ENCODE measurements at places on chromosomes 2 and 18.

DNA sequence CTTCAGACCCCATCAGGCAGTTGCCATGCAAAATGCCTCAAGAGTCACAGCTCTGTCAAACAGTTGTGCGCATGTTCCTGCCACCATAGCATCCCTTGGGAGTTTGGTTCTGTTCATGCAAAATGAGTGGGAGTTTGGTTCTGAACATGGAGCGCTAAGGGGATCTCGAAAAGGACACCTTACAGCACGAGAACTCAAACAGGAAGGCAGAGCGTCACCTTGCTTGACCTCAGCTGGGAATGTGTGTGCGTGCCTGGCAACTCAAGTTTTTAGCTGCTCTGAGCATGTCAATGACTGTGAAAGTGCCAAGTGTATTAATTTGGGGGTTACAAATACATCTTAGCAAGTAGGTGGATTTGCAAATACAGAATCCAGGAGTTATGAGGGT is 16.6 kb downstream of the MALL start:
- DNase-seq = no peak

- DNase-seq = no peak
These were observed 296.1 kb downstream of the RND3 start for GRCh38 chr2:150191349-150191748.

GRCh38 chr18:23229472-23229871 is 94.2 kb downstream of the CABLES1 start:
- no peak for DNase-seq

- DNase-seq = no peak
These were observed 568.5 kb downstream of the TSN start for GRCh38 chr2:122323927-122324326.

- DNase-seq = no peak
These were observed 42.6 kb downstream of the CMPK2 start for GRCh38 chr2:6823111-6823510.

DNA sequence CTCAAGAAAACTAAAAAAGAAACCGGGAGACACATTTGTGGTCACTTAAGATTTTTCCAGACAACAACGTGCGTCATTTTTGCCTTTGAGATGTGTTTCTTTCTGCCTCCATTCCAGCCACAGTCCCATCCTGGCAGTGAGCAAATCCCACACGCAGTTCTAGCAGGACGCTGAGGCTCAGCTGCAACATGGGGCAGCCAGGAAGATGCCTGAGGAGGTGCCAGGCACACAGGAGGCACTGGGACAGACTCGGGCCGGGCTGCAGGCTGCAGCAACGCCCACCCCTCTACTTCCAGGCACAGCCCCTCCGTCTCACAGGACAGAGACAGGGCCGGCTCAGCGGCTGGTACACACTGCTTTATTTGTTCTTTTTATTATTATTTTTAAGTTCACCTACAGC is 13.1 kb downstream of the KLF11 start:
- DNase-seq = no peak

DNA sequence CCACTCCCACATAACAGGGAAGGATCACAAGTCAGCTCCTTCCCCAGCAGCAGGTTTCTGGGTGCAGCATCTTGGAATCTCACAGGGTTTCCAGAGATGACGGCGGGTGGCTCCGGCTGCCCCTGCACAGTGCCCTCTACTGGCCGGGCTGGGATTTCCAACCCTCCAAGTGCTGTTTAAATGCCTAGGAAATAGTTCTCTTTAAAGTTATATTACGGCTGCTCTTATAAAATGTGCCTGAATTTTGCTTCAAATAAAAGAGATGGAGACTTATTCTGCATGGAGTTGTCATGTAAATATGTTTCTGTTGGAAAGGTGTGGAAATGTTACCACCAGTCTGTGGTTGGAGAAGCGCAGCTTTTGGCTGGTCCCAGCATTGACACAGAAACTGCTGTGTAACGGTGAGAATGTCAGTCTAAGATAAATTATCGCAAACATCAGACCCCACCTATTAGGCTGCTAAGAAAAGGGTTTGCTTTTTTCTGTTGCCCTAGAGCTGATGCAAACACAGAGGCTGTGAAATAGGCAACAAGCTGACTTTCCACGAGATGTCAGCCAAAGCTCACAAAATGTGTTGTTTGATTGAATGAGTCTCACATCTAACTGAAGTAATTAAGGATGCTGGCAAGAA is 3.3 kb upstream of the HJURP start:
- no peak for DNase-seq

GRCh38 chr2:100407073-100407472 is 10.4 kb downstream of the CHST10 start:
- no peak for DNase-seq

GRCh38 chr2:157868993-157869392 is 7.1 kb downstream of the ACVR1 start:
- no peak for DNase-seq

GRCh38 chr2:102801858-102802699 is 40.2 kb downstream of the TMEM182 start:
- no peak for DNase-seq

DNA sequence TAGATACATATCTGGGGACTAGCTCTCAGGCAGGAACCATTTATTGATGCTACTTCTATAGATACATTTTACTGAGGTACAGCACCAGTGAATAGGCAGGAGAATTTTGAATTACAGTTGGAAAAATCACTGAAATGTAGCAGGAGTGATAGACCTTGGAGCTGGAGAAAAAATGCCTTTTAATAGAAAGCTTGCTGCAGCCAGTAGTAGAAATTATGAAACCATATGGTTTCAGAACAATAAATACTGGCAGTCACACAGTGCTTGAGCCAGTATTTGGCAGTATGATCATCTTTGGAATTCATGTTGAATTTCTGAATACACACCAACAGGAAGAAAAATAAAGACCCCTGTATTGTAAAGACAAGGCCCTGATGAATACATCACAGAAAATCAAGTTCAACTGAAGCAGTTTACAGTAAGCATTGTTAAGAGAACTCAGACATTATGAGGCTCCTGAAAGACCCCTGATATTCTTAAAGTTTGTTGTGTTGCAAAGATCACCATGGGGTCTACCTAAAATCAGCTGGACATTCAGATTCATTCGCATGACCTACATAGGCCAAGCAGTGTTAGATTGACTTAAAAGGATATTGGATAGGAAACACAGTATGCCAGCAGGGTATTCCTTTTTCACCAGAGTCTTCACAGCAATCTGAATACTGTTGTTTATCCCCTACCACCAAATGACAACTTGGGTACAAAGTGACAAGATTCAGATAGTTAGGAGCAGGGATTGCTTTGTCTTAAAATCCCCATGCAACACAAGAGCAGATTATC is 139.0 kb downstream of the EHBP1 start:
- no peak for DNase-seq

DNA sequence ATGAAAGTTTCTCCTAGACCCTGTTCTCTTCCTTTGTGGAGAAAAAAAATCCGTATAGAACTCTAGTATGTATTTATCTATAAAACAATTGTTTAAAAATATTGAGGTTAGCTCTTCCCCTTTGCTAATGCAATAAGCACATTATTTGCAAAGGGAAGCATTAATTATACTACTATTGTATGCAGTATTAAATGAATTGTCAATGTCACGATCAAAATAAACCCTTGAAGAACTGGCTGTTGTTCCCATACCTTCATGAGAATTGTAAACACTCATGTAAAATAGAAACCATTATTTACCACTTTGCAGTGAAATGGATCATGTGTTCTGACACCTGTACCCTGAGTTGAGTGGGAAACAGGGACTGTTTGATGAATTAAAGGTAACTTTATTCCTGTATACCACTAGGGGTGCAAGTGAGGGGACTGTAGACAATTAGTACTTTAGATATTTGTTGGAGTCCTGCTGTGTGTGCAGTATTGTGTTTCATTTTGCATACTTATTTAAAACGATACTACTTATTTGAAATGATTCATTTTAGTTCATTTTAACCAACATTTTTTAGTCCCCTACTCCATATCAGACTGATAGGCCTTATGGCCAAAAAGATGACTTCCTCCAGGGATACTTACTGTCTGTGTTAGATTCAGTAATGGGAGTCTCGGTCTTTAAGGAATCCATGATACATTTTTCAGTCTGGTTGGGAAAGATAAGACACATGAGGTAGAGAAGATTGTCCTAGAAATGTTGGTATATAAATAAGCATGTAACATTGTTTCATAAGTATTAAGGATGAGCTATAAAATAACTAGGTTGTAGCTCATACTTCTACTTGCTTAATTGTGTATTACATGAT is 7.9 kb downstream of the PKP4 start:
- DNase-seq = no peak

DNA sequence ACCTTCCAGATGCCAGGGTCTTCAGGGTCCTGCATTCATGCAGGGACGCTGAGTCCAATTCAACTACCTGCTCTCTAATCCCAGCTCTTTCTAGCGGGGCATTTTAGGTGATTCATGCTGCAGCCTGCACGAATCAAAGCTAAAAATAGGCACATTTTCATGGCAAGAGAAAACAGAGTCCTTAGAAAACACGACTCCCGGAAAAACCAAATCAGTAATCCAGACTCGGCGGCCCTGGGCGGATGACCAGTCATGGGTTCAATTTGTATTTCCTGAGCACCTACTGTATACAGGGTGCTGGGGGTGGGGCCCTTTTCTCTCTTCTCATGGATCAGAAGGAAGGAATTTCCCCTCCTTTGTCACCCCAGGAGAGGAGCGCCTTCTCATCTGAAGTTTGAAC is 64.4 kb downstream of the LONRF2 start:
- DNase-seq = no peak

DNA sequence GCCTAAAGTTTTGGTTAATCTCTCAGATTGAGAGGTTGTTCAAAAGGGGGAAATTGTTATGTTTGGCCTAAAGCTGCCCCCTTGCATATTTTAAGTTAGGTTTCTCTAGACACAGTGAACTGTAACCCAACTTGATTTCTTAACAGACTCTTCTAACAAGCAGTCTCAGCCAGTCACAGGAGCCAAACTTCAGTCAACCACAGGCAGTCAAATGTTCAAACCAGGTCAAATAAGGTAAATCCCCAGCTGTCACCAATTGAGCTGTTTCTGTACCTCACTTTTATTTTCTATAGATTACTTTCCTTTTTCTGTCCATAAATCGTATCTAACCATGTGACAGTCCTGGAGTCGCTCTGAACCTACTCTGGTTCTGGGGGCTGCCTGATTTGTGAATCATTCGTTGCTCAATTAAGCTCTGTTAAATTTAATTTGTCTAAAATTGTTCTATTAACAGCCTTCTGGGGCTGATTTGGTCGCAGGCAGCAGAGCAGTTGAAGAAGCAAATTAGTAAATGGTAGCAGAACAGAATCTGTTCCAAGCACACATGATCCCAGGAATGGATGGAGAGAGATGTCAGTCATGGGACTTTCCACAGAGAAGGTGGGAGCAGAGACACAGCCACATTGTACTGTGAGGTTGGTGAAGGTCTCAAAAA is 16.4 kb upstream of the NFU1 start:
- no peak for DNase-seq

DNA sequence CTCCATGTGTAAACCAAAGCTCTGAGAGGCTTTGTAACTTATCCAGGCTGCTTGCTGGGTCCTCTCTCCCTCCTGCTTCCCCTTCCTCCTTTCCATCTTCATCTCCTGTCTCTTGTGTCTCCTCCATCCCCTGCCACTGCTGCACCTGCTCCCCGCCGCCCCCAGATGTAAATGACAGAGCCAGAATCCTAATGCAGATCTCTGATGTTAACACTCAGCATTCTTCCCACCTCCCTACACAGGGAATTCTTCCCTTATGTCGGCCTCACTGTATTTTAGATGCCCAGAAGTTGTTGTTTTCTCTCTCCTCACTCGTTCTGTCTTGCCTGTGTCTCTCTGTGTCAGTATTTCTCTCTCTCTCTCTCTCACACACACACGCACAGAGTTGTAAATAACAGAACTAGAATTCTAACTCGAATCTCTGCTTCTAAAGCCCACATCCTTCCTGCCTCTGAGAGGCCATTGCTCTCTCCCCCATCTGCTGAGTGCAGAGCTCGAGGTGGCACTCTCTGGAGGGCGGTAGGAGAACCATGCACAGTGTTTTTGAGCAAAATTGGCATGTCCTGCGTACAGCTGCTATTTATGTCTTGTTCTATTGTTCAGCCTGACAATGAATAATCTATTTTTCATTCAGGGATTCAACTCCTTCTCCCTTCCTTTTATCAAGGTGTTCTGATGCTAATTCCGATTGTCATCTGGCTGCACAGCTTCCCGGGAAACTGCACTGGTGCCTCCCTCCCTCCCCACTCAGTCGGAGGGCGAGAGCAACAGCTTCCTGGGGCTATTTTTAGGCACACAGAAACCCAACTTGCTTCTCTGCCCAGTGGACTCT is 219.9 kb downstream of the SH3RF3 start:
- DNase-seq = no peak

GRCh38 chr2:127007652-127008051 is 99.3 kb downstream of the BIN1 start:
- DNase-seq = no peak

GRCh38 chr2:100813527-100813926 is 6.4 kb upstream of the NPAS2 start:
- no peak for DNase-seq

- no peak for DNase-seq
These were observed 80.8 kb downstream of the ATL2 start for GRCh38 chr2:38296197-38296780.

DNA sequence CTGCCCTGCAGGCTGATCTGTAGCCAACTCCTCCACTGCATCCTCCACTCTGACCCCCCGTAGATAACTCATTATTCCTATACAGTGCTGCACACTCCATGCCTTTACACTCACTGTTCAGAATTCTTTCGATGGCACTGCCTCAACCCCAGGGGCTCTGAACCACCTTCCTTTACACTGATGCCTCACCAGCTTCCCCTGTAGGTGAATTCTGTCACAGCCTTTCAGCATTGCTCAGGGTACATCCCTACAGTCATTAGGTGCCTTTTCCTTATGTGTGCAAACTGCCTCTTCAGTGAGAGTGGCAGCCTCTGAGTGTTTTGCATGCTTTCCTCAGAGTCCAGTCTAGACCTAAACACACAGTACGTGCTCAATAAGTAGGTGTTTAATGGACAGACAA is 319.4 kb downstream of the LRRTM1 start:
- DNase-seq = no peak

- DNase-seq = no peak
These were observed 143.0 kb downstream of the ARL6IP6 start for GRCh38 chr2:152861349-152861942.

DNA sequence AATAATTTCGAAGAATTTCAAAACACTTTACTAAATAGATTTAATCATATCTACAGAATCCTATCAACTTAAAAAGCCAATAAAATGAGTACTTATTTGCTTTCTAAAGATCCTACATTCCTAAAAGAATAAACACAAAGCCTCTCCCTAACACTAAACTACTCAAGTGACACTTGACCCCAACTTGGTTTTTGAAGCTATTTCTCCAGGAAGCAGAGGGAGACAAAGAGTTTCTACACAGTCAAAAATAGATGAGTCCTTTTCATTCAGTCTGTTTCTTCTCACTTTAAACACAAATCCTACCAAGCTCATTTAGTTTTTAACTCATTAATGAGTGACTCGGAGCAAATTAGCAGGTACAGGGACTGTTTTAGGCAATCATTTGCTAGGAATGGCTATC is 2.1 kb downstream of the ATL2 start:
- no peak for DNase-seq

DNA sequence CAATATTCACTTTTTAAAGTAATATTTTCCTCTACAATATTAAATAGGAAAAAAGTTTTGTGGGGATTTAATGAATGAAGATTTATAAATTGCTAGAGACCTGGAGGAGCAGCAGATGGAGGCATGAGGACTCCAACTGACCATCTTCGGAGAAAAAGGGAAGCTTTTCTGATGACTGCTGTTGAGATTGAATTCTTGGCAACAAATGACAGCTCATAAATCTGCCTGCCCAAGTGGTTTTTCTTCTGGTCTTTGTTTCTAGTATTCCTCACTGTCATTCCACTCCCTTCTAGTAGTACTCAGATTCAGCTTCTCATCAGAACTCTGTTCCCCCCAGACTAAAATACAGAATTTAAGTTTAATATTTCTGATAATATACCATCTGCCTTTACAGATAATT is 157.0 kb downstream of the EML6 start:
- no peak for DNase-seq

Measured in NCI-H1105 (cell line).